ENCODE measurements at places on chromosomes 5 and 9.

DNA sequence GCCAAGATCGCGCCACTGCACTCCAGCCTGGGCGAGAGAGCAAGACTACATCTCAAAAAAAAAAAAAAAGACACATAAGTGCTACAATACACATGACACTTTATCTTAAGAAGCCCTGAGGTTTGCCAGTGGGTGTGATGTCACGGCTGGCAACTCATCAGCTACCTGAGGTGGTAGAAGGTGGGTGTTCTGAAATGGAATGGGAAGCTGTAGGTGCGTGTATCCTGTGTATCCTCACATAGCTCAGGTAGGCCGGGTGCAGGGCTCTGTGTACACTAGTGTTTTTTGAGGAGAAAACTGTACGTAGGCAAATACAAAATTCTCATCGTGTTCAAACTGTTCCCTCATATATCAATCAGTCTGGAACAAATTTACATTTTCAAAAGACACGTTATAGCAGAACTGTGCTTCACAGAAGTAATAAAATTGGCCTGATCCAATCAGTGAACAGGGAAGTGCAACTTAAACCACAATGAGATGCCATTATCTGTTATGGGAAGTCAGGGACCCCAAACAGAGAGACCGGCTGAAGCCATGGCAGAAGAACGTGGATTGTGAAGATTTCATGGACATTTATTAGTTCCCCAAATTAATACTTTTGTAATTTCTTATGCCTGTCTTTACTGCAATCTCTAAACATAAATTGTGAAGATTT, 10.4 kb downstream of the BICD2 start:
- DNase-seq, result no peak

DNA sequence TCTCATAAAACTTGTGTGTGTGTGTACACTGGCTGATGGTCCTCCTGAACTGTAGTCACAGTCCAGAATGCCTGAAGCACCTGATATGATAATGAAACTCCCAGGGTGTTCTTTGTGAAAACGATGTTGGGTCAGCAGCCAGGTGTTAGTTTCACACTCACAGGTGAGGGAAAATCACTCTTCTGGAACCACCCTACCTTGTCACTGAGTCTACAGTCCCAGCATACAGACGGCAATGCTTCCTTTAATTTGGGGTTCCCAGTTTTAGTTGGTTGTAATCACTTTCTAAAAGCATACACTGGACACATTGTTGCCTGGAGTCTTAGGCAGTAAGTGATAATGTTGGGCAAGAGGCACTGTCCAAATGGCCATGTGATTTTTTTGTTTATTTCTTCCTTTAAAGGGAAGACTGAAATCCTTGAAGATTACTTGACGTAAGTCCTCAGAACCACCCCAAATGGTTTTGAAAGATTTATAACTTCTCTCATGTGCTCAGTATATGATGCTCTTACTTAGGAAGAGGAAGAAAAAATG, 18.2 kb upstream of the MGAT1 start:
- DNase-seq, result no peak

- DNase-seq, result no peak
Measured at GRCh38 chr5:137072361-137073115, 426.6 kb downstream of the SPOCK1 start.

DNA sequence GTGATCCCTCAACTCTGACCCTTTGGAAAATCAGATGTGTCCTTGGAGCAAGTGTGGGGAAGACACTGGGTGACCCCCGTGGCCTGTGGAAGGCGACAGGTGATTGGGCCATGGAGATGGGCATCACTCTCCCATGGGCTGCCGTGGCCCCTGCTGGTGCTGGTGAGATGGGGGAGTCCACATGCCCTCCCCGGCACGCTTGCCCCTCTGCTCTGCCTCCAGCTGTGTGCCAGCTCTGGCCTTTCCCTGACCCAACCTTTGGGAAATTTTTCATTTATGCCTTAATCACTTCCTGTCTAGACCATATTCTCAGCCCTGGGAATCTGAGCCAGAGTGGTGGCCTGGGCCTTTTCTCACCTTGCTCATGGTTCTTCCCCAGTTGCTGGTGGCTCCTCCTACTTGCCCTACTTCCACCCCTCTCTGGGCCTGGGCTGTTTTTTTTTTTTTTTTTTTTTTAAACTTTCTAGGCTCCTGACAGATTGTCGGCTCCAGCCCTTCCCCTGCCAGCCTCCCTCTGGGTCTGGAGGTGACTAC, 56.6 kb downstream of the RGS3 start:
- peak; percentile 75 for DNase-seq

- no peak for DNase-seq
Measured at GRCh38 chr9:127700594-127701255, 6.1 kb upstream of the CFAP157 start.

- no peak for DNase-seq
Measured at GRCh38 chr9:87464110-87464991, 33.3 kb upstream of the DAPK1 start.

- peak; percentile 68 for DNase-seq
Measured at GRCh38 chr5:181217111-181217802, 5.8 kb upstream of the TRIM41 start.

DNA sequence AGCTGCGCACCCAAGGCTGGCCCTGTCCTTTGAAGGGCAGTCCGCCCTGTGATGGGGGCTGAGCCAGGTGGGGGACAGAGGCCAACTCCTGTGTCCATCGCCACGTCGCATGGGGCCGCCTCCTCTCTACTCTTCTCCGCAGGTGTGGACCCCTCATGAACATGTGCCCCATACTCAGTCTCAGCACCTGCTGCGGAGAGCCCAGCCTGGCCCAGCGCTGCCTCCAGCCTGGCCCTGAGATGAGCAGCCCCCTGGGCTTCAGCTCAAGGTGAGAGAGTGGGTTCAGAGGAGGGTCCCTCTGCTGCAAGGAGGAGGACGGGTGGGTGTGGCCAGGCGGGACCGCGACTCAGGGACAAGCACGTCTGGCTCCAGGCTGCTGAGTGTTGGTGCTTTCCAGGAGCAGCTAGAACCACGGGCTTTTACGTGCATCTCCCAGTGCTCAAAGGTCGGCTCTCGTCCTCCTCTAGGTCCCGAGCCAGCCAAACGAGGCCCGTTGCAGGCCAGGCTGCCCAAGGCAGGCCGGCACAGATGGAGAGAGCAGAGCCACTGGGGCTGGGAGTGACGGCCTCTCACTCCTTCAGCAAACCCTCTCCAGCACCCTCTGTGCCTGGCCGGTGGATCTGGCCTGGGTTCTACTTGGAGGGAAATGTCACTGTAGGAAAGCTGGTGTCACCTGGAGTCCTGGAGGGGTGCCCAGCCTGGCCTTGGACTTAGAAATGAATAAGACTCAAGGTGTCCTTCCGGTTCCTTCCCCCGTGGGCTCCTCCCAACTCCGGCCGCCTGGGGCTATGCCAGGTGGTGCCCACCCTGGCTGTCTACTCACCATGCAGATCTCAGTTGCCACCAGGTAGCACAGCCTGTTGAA, 48.9 kb upstream of the RNF130 start:
- no peak for DNase-seq

- no peak for DNase-seq
Measured at GRCh38 chr9:83992901-83993300, 12.3 kb downstream of the RMI1 start.

GRCh38 chr5:164188733-164189148, 683.3 kb downstream of the MAT2B start:
- DNase-seq, result no peak

GRCh38 chr9:125959951-125960619, 212.9 kb downstream of the PBX3 start:
- no peak for DNase-seq

- DNase-seq, result no peak
Measured at GRCh38 chr5:10120934-10121333, 128.8 kb downstream of the ATPSCKMT start.

DNA sequence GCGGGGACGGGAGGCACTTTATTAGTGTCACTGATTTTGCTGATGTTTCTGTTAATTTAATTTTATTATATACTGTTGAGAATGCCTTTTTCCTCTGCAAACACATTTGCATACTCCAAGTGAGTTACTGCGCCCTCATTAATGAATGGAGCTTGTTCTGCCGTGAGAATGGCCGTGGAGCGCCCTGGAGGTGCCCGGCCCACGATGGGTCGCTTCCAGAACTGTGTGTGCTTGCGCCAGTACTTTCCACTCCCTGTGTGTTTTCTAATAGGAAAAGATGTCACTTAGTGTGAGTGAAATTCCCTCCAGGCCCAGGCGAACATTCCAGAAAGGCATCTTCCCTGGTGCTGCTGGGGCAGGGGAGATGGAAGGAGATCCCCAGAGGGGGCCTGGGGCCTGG, 30.1 kb downstream of the NDUFS6 start:
- DNase-seq, result no peak

DNA sequence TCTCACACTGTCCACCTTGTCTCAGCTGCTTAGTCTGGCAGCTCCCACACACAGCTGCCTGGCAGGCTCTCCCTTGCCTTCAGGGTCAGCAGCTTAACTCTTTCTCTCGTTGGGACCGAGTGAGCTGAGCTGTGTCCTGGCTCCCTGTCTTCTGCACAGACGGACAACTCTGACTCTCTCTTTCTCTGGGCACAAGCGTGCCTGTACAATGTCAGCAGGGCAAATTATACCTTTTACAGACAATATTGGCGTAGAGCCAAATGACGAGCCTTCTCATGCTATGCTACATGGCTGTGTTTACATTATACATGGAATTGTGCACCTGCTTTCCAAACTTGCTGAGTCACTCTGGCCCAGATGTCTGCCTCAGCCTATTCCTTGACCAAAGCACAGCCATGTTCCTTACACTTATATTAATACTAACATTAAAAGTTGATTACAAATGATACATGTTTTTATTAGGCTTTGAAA, 188.6 kb downstream of the CYLC2 start:
- peak; percentile 10 for DNase-seq

- DNase-seq, result no peak
Measured at GRCh38 chr9:32161720-32162119, 222.7 kb upstream of the ACO1 start.

DNA sequence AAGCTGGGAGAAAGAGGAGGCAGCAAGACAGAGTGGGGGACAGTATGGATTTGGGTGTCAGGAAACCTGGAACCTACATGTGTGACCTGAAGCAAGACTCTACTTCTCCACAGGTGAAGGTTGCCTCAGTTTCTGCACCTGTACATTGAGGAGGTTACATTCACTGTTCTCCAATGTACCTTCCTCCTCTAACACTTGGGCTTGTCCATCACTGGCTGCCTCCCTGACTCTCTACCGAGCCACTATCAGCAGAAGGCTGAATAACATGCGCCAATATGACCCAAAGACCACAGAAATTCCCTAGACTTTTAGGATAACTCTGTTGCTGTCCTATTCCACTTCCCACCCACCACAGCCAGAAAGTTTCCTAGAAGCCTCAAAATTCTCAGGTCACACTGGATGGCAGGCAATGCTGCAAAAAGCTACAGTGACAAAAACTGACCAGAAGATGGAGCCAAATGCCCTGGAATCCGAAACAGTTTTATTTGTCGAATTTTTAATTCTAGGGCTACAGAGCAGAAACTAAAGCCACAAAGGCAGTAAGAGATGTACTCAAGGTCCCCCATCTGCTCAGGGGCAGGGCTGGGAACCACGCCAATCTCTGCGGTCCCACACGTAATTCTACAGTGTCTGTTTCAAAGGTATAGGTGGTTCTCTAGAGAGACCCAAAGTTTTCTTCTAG, 64.4 kb downstream of the FAM114A2 start:
- DNase-seq, result peak; percentile 77

- DNase-seq, result no peak
Measured at GRCh38 chr5:69252437-69252836, 17.8 kb downstream of the CDK7 start.

GRCh38 chr9:98709968-98710965, 1.5 kb upstream of the GABBR2 start:
- DNase-seq, result peak; percentile 50

- no peak for DNase-seq
Measured at GRCh38 chr5:1541702-1542400, 18.1 kb upstream of the LPCAT1 start.

DNA sequence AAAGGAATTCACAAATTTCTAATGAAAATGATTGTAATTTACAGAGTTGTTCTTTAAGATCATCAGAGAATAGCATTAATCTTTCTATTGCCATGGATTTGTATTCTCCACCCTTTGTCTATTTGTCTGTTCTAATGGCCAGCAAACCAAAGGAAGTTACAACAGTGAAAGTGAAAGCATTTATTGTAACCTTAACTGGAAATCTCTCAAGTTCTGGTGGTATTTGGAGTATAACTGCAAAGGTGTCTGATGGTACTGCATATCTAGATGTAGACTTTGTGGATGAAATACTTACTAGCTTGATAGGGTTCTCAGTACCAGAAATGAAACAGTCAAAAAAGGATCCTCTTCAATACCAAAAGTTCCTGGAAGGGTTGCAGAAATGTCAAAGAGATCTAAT, 21.7 kb downstream of the RMI1 start:
- DNase-seq, result no peak

GRCh38 chr5:176750144-176750543, 60.2 kb upstream of the UNC5A start:
- no peak for DNase-seq

- no peak for DNase-seq
Measured at GRCh38 chr9:93301911-93302541, 118.1 kb downstream of the WNK2 start.

- no peak for DNase-seq
Measured at GRCh38 chr5:126486332-126486731, 63.1 kb downstream of the GRAMD2B start.

DNA sequence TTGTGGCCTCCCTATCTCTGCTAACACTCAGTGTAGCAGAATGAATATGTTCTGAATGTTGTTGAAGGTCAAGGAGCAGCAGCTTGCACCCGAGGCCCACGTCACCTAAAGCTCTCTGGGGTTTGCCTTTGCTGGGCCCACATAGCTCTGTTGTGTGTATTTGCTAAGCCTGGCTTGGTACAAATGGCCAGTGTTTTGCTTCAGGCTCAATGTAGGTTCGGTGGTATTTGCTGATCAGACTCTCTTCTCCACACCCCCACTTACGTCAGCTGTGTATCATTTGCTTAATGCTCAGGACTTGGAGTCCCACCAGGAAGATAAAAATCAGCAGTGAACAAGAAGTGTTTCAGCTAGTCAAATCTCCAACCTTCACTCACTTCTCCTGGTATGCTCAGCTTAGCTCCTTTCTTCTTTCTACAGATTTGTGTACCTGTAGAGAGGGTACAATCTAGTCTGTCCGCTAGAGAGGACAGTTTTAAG, 4.8 kb upstream of the RFESD start:
- no peak for DNase-seq

- no peak for DNase-seq
Measured at GRCh38 chr5:83517072-83517687, 45.6 kb downstream of the VCAN start.

DNA sequence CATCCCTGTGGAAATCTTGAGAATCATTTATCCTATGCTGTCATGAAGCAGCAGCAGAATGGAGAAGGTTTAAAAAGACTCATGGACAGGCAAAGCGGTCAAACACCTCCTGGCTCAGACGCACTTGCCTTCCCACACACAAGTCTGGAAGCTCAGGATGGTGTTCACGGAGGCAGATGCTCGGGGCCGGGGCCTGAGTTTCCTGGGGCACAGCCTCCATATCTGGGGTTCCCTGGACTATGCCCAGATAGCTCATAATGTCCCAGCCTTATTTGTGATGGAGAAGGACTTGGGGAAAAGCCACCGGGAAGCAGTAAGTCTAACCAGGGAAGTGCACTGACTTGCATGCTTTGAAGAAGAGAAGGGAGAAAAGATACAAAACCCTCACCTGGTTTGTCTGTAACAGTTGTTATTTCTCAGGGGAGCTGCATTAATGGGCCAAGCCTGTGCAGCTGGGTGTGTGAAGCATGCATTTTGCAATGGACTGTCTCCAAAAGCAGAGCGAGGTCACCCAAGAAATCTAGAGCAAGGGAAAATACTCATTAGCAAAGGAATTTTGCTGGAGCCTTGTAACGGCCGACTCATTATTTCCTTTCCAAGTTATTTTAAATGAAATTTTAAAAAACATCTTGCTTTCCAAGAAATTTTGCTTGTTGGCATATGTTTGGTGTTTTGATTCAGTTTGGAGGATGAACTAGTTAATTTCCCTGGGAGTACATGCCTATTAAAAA, 3.4 kb downstream of the S1PR3 start:
- no peak for DNase-seq

Data from RWPE1 (cell line).